Hematopoietic multipotent progenitor cell treated with erythropoietin and hydrocortisone succinate and interleukin-3 and kit ligand, for 4 days (in vitro differentiated cells): ENCODE measurements at places on chromosomes 4 and X.

DNA sequence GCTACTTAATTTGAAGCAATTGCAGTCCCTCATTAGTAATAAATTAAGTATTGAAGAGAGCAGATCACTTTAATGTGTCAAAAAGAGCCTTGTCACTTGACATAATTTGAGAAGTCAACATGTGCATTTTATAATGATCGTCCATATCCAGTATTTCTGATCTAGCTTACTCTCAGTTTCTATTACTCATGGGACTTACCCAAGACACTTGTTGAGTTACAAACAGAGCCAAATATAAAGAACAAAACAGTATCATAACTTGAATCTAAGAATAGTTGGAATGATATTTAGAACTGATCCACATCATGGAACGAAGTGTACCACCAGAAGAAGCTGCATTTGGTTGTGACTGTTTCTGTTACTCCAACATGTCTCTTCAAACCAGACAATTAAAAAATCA lies 54.7 kb downstream of the SLITRK4 start:
- no peak for DNase-seq

DNA sequence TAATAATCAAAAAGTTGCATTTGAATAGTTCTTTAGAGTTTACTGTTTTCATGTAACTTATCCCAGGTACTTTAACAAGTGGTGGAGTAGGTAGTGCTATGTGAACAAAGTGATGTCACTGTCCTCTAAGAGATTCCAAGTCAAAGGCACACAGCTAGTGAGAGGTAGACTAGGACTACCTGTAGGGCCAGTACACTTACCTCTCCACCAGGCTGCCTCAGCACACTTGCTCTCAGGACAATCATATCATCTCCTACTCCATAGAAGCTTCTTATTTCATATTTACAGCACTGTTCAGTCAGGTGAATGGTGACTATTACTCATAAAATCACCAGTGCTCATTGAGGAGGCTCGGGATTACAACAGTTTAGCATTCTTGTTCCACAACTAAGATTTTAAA lies 173.0 kb upstream of the EMCN start:
- DNase-seq: no peak

DNA sequence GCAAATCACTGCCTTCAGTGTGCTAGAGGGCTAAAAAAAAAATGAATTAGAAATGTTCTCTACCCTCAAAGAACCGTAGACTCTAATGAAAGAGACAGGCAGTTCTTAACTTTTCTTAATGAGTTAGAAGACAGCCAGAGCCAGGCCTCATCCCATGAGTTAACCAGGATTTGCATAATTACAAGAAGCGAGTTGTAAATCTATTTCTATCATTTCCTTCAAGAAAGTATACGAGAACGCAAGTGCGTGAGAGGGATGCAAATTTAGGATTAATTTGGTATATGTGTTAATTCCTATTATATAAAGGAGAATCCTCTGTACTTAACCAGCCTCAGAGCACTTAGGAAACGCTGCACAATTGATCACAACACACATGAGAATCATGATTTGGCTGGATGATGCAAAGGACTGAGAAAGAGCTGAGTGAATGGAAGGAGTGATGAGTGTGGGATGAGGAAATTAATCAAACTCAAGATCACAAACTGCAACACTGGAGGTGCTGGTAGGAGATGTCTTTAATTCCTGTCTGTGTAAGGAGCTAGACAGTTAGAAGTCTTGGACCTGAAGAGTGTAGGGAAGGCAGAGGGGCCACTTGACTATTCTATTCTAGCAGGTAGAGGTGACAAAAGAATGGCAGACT lies 157.2 kb downstream of the ATP10D start:
- DNase-seq: no peak

DNA sequence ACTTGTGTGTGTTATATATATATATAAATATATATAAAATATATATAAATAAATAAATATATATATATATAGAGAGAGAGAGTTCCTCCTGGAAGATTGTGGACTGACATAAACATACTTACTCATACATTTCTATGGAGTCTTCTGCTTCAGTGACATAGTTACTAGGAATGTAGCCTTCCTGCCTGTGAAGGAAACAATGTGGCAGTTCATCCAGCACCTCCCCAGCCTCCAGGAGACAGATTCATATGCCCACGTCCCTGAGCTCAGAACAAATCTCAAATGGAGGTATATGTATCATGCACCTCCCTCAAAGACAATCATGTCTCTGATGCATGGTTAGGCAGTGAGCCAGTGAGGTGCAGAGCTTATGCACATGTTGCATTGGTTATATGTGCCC lies 11.4 kb upstream of the TIMM8A start:
- no peak for DNase-seq

DNA sequence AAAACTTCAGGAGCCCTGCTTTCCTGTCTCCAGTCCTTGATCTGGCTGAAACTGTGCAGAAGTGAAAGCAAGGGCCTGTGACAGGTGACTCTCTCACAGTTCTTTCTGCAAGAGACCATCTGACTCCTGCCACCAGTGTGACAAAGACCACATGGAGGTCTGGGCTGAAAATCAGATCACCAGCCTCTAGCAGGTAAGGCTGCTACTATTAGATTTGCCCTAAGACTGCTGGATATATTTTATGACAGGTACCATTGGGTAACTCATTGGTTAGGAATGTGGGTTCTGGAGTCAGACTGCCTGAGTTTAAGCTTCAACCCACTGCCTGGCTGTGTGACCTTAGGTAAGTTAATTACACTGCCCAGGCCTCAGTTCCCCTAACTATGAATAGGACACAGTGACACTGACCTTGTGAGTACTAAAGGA lies 163.3 kb upstream of the SLC7A11 start:
- peak; percentile 10 for DNase-seq

DNA sequence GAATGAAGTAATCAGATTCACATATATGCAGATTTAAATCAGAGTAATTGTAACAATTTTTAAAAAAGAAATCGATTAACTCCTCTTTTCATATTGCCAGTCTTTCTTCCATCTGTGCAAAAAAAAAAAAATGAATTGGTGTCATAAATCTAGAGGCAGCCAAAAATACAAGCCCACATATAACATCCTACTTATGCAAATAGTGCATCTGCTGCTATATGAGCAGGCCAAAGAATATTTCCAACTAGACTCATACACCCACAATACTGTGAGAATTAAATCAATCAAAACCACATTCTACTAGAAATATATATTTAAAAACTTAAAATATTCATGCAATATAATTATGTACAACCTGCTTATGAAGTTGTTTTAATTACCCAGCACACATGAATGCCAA lies 298.1 kb upstream of the TRAM1L1 start:
- DNase-seq: no peak

DNA sequence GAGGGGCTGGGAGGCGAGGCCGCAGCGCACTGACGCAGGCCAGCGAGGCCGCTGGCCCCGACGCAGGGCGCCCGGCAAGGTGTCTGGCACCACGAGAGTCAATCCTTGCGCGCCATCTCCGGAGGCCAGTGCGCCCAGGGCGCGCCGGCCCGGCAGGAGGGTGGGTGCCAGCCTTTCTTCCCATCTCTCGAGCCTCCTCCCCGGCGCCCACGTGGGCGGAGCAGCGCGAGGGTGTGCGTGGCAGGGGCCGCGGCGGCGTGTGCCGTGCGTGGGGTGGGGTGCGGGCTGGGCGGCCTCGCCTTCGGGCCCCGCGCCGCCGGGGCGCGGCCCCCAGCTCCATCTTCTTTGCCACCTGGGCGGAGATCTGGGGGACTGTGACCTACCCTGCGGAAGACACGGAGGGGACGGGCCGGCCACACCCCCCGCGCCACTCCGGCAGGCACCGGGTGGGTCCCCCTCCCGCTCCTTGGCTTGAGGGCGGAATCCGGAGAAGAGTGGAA lies 877 bp downstream of the JAKMIP1 start:
- DNase-seq: no peak

GRCh38 chr4:92872604-92873003 lies 568.8 kb downstream of the GRID2 start:
- no peak for DNase-seq

GRCh38 chrX:132401935-132402334 lies 86.9 kb downstream of the MBNL3 start:
- DNase-seq: no peak

DNA sequence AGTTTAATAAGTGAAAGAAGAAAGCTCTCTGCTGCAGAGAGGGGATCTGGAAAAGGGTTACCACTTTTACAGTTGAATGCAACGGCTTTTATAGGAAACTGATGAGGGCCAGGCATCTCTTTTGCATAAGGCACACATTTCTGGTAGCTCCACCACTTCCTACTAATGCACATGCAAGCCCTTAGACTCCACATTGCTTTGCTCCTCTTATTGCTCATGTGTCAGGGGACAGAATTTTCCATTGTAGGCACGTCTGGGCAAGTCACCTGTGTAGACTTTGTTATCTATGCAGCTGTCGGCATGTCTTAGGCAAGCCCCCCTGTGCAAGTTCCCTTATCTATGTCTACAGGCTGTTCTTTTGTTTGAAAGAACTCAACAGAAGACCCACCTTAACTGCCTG lies 294.6 kb upstream of the STS start:
- DNase-seq: no peak

DNA sequence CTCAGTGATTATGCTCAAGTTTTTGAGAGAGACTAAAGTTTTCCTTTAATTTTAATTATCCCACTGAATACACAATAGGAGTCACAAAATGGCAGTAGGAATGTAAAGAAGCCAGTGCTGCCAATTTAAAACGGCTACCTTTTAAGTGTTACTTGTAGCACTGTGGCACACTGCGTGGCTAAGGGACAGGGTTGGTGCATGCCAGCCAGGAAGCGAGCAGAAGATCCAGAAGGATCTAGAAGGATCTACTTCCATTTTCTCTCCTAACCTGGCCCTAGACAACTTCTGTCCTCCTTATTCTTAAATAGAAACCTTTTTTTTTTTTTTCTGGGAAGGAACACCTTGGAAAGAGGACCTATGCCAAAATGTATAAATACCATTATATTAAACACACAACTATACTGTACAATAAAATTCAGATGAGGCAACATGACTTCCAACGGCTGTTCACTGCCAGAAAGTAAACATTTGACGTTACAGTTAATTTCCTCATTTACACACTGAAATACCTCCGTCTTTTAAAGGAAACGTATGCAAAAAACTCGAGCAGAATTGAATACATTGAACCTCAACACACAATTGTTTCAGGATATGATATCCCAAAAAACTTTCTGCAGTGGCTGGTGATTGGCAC lies 2.7 kb downstream of the USP26 start:
- no peak for DNase-seq

GRCh38 chrX:48540028-48540375 lies 488 bp downstream of the TBC1D25 start:
- DNase-seq: peak; percentile 62

GRCh38 chr4:76407440-76408119 lies 13.4 kb downstream of the CCDC158 start:
- peak; percentile 19 for DNase-seq

GRCh38 chrX:132834109-132834508 lies 124.3 kb downstream of the HS6ST2 start:
- DNase-seq: no peak

GRCh38 chr4:94455081-94455480 lies 3.3 kb downstream of the PDLIM5 start:
- no peak for DNase-seq

GRCh38 chr4:25013756-25014661 lies 16.7 kb downstream of the LGI2 start:
- DNase-seq: no peak

GRCh38 chrX:130418066-130418465 lies 16.3 kb downstream of the RBMX2 start:
- DNase-seq: no peak

GRCh38 chr4:147808447-147808846 lies 76.6 kb downstream of the ARHGAP10 start:
- no peak for DNase-seq

- no peak for DNase-seq
These were observed 65.8 kb upstream of the PRPS1 start for GRCh38 chrX:107562482-107562881.

GRCh38 chr4:3297066-3297859 lies 4.4 kb downstream of the RGS12 start:
- DNase-seq: no peak

DNA sequence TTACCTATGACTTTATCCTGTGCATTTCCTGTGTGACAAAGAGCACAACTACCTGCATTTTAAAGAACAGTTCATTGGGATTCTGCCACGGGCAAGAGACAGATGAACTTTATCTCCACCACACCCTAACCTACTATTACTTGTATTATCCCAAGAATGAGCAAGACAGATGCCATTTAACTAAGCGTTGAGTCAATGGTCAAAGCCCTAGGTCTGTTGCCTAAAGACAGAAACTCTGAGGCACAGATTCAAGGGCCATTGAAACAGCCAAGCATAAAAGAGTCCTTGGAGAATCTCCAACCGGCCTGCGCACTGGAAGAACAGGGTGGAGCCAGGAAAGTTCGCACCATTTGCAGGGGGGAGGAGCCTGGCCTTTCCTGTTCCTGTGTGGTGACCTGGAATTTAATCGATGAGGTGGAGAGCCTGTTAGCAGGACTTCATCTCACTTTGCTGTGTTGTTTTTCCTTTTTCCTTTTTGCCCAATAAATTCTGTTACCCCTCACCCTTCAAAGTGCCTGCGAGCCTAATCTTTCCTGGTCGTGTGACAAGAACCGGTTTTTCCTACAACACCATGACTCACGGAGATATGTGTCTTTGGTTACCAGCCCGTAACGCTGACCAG lies 146.4 kb upstream of the DIAPH2 start:
- DNase-seq: no peak

- no peak for DNase-seq
These were observed 1040.0 kb downstream of the FAT4 start for GRCh38 chr4:126354784-126355183.

DNA sequence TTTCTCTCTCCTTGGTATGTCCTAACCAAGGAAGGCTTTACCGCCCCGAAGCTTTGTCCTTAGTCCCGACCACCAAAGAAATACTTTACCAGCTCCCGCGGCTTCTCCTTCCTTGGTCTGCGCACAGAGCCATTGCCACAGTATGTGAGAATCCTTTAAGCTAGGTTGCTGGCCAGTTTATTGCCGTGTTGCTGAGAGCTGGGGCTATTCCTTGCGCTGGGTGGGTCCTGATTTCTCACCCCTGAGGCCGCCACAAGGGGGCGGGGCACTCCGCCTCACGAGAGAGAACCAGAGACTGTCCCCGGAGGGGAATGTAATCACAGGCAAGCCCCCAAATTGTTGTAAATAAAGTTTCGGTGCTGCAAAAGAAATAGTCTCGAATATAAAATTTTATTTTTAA lies 331.0 kb upstream of the PCDH10 start:
- peak; percentile 1 for DNase-seq

DNA sequence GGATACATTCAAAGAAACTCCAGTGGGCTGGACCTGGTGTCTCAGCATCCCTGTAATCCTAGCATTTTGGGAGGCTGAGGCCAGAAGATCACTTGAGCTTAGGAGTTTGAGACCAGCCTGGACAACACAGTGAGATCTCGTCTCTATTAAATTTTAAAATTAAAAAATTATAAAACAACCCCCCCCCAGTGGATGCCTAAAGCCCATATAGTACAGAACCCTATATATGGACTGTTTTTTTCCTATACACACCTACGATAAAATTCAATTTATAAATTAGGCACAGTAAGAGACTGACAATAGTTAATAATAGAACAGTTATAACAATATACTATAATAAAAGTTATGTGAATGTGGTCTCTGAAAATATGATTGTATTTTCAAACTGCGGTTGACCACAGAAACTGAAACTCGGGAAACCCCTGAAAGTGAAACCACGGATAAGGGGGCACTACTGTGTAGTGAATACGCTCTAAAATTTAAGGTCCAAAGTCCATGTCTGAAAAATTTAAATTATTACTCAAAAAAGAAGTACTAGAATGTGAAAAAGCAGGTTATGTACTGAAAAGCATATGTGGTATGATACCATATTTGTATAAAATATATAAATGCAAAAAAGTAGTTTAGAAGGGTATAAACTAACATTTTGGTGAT lies 2.0 kb downstream of the SMIM14 start:
- DNase-seq: peak; percentile 54

GRCh38 chr4:76007089-76007862 lies at the start of gene CXCL9:
TSS of gene CXCL9 (minus strand) at chr4:76007509. CDS start at chr4:76007449, 60 bp downstream.
- no peak for DNase-seq
